Temporal lobe (tissue), 4 donors: ENCODE measurements at places on chromosomes 1 and 21. TPM values are rescaled to one million over a fixed set of nuclear protein-coding genes. Genes with fewer than 3 reads are reported as not detected.

Gene HSPA6
- 3.4 TPM for total RNA-seq

Gene SEC16B
- 2.5 TPM for total RNA-seq

Gene MYOC
- total RNA-seq = 0.25 TPM

Gene SLFNL1
- 0.49 TPM for total RNA-seq

Gene PMVK
- total RNA-seq = 13.5 TPM

Gene MFN2
- 39.8 TPM for total RNA-seq

Gene ZSWIM5
- total RNA-seq = 14.5 TPM

Gene GUCA2B
- not detected for total RNA-seq

Gene SPRR2A
- not detected for total RNA-seq

Gene PLEKHA6
- total RNA-seq = 10.3 TPM

Gene PLPPR4
- 134 TPM for total RNA-seq

Gene HSD11B1
- 0.25 TPM for total RNA-seq

Gene TIE1
- 9.6 TPM for total RNA-seq

Gene DCST1
- total RNA-seq = 0.25 TPM

Gene OPRD1
- total RNA-seq = 0.25 TPM

Gene IGSF9
- total RNA-seq = 7.6 TPM

Gene ZMYND12
- 0.25 TPM for total RNA-seq

Gene ADGRL4
- total RNA-seq = 4.9 TPM

Gene ARHGAP30
- 0.49 TPM for total RNA-seq

Gene SGIP1
- 78.2 TPM for total RNA-seq

Gene FAM163A
- total RNA-seq = 0.25 TPM

Gene TMEM125
- 0.49 TPM for total RNA-seq

Gene IQCC
- 2.5 TPM for total RNA-seq

Gene PIP5K1A
- total RNA-seq = 47.0 TPM

Gene OR2L3
- total RNA-seq = 0.25 TPM

Gene INTS7
- 32.7 TPM for total RNA-seq

Gene NEGR1
- 47.5 TPM for total RNA-seq

Gene LENEP
- not detected for total RNA-seq

Gene LINGO4
- not detected for total RNA-seq

Gene CFAP74
- total RNA-seq = 0.25 TPM

Gene PRPF38A
- total RNA-seq = 17.2 TPM

Gene MIXL1
- 0.25 TPM for total RNA-seq

Gene DNAJC28
- total RNA-seq = 3.0 TPM

Gene PLEKHN1
- total RNA-seq = not detected

Gene SH2D1B
- total RNA-seq = not detected

Gene SPATA21
- not detected for total RNA-seq
